Inflammatory macrophage treated with lipopolysaccharide for 4 hours (primary cell): ENCODE measurements at places on chromosomes 6 and 20.

DNA sequence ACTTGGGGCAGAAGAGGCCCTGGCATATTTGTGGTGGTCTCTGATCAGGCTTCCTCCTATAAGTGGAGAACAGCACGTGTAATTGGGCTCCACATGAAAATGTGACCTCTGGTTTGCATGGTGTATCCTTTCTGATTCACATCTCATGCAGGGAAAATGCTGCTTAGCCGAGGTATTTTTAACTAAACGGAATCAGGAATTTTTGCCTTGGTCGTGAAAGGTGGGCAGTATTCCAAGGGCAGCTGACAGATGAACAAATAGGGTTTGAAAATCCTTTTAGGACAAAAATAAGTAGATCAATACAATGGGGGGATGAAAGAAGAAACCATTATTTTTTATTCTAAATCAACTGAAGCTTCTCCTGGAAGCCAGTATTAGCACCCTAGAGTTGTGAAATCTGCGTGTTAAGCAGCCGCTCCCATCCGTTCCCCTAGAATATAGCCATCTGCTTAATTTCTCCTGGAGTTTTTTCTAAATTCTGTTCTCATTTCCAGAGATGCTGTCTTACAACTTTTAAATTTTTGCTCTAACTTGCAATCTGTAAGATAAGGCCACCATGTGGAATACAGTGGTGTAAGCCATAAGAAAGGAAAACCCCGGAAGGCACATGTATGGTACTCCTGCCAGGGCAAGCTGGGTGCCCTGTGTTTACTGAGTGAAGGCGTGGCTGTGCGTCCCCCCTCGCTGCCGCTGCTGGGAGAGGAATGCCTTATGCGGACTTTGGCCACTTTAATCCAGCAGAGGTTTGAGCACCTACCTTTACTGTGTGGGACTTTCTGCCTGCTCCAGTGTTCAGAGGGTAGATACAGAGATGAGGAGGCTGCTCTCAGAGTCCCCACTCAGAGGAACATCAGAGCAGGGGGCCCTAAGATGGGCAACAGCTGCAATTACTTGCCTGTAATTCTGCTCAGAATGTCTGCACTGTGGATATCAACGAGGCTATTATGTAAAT lies 52.4 kb downstream of the SYNJ2 start:
- DNase-seq: no peak

DNA sequence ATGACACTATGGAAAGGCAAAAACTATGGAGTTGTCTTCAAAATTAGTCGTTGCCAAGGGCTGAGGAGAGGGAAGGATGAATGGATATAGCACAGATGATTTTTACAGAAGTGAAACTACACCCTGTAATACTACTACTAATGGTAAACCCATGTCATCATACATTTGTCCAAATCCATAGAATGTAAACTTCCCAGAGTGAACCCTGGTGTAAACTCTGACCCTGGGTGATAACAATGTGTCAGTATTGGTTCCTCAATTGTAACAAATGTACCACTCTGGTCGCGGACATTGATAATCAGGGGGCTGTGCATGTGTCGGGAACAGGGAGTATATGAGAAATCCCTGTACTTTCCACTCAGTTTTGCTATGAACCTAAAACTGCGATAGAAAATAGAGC lies 72.2 kb downstream of the CNBD2 start:
- DNase-seq: peak; percentile 76

- DNase-seq: no peak
These were observed 439.0 kb upstream of the CDH4 start for GRCh38 chr20:60813066-60813465.

GRCh38 chr6:8652710-8653109 lies 217.4 kb upstream of the SLC35B3 start:
- no peak for DNase-seq

DNA sequence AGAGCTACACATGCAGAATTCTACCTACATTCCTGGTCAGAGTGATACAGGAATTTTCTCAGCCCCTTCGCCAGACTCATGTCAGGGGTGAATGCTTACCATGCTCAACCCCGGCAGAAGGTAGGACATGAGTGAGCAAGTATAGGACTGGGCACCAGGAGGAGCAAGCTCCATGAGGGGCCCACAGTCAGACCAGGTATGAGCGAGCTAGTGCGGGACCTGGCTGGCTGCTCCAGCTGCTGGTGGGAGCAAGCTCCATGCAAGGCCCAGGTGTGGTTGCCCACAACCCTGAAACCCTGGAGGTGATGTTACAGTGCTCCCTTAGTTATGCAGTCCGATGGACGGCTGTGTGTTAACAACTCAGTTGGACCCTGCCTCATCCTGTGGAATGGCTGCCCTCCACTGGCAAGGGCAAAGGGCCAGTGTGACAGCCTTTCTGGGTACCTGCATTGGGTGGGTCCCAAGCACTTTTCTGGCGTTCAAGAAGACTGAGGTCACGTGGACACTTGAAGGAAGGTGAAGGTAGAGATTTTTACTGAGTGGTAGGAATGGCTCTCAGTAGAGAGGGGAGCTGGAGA lies 503.5 kb upstream of the CITED2 start:
- DNase-seq: no peak

DNA sequence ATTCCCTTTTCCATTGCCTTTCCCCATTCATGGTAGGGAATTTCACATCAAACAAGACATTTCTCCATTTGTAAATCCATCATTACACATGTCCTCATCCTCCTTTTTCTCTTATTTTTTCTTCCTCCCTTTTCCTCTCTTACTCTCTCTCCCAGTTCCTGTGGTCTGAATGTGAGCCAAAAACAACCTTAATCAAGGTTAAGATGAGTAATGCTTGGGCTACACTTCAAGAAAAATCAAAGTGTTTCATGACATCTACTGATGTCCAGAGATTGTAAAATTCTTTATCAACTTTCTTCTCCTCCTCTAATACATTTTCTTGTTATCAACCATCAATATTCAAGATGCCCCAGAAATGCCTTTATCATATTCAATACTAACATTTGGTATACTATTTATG lies 208.0 kb upstream of the PRND start:
- no peak for DNase-seq

GRCh38 chr6:153564803-153565202 lies 433.7 kb upstream of the RGS17 start:
- DNase-seq: no peak

DNA sequence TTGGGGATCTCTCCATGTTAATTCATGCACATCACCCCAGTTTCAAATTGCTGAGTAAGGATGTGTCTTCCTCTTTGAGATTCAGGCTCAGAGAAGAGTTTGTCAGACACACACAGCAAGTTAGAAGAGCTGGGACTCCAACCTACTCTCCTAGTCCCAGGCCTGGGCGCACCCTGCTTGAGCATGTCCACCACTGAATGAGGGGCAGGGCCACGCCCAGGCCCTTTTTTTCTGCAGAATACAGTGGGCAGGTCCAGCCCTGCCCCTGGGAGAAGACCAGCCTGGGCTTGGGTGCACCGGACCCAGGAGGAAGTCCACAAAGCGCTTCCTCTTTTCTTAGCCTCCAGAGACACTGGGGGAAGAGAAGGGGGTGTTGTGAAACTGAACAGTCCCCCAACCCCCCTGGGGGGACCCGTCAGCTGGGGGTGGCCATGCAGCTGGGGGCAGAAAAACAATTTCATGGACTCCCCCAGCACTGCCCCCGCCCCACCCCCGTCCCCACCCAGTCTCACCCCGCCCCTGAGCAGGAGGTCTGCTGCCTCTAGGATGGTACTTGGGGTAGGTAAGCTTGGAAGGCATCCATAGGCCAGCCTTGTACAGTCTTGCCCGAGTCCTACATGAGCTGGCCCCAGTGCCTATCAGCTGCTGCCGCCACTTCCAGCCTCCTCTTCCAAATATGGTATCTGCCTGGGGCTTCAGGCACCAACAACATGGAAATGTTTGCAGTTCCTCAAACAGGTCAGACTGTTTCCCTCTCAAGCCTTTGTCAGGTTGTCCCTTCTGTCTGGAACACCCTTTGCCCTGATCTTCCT lies 11.7 kb upstream of the HCK start:
- peak; percentile 95 for DNase-seq

DNA sequence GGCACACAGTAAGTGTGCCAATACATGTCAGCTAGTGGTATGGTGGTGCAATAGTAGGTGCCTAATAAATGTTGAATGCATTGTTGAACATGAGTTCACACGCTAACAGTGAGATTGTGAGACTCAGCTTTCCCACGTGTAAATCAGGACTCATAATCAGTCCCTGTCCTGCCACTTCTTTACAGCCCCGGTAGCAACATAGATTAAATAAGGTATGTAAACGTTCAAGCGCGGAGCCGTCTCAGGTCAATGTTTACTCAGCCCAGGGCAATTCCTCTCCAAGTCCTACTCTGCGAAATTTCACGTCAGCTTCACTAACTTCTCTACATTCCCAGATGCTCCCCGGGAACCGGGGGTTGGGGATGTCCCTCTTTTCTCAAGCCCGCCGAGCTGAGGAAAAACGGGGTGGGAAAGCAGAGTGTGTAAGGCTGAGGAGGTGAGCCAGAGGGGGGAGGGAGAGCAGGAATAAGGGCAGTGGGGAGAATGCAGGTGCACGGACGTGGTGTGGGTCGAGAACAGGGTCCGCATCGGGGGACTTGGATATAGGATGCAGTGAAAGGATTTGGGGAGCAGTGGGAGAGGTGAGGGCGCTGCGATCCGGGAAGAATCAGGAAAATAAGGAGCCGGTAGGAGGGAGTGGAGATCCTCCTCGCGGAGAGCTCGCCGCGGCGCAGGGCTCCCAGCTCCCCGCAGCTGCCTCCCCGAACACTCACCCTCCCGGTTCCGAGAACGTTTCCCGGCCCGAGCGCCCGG lies 544 bp upstream of the TP53INP2 start:
- DNase-seq: peak; percentile 28

DNA sequence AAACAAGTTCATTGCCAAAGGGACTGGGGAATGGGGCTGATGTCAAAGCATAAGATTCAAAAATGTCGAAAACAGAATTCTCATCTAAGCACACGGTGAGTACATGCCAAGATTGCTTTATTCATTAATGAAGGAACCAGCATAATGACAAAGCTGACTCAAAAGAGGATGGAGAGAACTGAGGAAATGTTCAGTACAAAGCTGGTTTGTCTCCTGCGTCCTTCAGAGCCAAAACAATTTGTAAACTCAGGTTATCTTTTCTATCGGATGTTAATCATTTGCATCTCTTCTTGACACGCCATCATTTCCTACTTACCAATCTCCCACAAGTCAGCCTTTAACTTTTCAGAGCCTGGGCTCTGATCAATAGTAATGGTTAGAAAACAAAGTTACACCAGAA lies 195.6 kb upstream of the PMEPA1 start:
- DNase-seq: no peak

GRCh38 chr6:170038708-170039107 lies 252.2 kb downstream of the DLL1 start:
- no peak for DNase-seq

- peak; percentile 11 for DNase-seq
These were observed 11.2 kb upstream of the MROH8 start for GRCh38 chr20:37190354-37191112.

- DNase-seq: no peak
These were observed 121.2 kb downstream of the PTPRT start for GRCh38 chr20:43068482-43068881.

DNA sequence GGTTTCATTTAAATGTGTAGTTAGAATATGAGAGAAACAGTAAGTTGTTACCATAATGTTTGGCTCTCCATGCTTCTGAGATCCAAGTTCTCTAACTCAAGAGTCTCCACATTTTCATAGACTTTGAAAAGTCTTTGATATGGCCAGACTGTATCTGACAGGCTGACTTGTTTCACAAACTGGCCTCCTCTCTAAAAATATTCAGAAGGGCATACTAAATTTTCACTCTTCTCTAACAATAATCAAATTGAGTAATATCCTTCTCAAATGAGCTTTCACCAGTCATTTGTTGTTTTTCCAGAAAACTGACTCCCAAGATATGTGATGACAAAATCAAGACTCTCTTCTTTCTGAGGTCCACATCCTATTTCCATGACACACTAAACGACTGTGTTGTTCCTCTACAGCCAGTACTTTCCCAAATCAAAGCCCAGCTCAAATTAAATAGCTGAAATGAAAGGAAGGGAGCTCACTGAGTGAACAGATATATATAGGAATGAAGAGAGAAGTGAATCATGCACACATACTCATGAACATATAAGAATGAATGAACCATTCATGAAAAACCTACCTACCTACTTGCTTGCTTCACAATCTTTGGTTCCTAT lies 15.1 kb downstream of the HIVEP2 start:
- peak; percentile 39 for DNase-seq

DNA sequence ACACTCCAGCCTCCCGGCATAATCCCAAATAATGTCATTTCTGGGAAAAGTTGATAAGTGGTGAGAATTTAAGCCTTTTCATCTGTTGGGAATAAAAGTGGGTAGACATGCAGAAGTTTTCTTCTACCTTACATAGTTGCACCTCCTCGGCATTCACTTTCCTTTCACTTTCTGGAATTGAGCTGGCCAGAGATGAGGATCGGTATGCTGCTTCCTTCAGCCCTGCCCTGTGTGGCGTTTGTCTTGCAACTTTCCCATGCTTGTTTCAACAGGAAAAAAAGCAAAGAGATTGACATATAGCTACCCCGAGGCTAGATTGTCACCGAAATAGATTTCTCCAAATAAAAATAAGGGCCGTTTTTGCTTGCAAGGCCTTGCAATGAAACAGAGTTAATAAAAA lies 65.8 kb upstream of the JAG1 start:
- DNase-seq: no peak

GRCh38 chr6:19159089-19159488 lies 678.1 kb upstream of the ID4 start:
- no peak for DNase-seq

DNA sequence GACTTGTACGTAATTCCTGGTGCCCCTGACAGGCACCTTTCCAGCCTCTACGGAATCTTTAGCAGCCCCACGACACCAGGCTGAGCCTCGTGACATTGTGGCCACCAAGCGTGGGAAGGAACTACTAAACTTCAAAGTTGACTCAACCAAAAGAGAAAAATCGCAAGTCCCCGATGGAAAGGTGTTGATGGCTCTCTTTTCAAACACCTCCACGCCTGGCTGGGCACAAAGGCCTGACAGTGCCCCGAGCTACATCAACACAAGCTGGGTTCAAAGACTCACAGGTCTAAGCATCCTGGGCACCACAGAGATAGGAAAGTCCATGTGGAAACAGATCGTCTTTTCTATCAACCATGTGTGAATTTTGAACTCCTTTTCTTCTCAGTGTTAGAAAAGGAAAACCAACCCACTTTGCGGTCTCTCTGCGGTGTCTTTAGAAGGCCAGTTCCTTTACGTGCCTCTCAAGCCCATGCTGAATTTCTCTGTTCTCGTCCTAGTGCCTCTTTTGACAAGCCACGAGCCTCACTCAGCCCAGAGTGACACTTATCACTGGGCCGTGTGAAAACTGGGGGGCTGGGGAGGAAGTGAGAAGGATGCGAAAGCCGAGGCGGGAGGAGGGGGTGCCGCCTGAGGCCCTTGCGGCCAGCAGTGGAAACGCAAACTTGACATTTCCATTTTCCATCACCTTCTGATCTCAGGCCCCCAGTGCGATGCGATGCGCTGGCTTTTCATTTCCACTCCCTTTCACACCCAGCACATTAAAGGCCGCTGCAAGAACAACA lies 59.4 kb downstream of the GFOD1 start:
- DNase-seq: peak; percentile 58

- DNase-seq: peak; percentile 24
These were observed 390.6 kb upstream of the MARCKS start for GRCh38 chr6:113466526-113466925.
